Left renal cortex interstitium (tissue), 4 donors: ENCODE measurements at places on chromosomes 11 and 22. TPM values are rescaled to one million over a fixed set of nuclear protein-coding genes. Genes with fewer than 3 reads are reported as not detected.

- DNase-seq = no peak
Measured at GRCh38 chr11:70233034-70233433, 29.9 kb downstream of the FADD start.

GLYAT gene
- polyA plus RNA-seq = 103 TPM

GRCh38 chr22:36362932-36363331 is 24.8 kb downstream of the MYH9 start:
- DNase-seq = no peak

- no peak for DNase-seq
Measured at GRCh38 chr11:44618561-44619425, 53.3 kb downstream of the CD82 start.

DNA sequence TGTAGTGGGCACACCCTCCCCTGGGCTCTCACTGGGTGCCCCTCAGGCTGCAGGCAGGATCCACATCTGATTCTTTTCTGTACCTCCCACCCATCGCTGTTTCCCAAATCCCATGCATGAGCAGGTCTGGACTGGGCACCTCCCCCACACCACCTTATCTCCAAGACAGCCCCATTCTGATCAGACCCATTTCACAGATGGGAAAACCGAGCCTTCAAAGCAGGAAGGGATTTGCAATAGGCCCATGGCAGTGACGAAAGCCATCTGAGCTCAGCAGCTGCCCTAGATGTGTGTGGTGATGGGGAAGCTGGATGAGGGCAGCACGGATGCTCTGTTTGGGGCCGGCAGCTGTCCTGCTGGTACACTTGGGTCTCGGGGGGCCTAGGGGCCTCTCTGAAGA is 41.4 kb downstream of the WNT7B start:
- DNase-seq = no peak

NUP160 gene
- 71.2 TPM for polyA plus RNA-seq

- DNase-seq = no peak
Measured at GRCh38 chr22:24463071-24463760, 31.9 kb upstream of the UPB1 start.
